Stimulated activated naive CD4-positive, alpha-beta T cell (primary cell): ENCODE measurements at places on chromosomes 12 and 14.

DNA sequence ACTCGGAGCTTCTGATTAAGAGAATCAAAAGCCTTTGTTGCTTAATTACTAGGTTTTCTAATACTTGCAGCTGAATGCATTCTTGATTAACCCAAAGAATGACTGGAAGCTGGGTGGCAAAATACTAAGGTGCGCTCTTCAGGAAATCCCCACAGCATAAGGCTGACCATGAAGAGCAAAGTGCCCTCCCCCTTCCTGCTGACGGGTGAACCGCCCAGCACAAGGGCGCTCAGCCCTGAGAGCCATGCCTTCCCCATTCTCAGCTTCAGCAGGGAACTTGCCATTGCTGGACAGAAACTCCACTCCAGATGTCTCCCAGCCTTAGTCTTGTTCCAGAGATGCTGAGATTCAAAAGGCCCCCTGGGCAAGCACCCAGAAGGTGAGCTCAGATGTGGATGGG lies 27.2 kb upstream of the FBRSL1 start:
- no peak for DNase-seq

- no peak for DNase-seq
Observed at GRCh38 chr12:132579744-132580143, 30.6 kb downstream of the LRCOL1 start.

DNA sequence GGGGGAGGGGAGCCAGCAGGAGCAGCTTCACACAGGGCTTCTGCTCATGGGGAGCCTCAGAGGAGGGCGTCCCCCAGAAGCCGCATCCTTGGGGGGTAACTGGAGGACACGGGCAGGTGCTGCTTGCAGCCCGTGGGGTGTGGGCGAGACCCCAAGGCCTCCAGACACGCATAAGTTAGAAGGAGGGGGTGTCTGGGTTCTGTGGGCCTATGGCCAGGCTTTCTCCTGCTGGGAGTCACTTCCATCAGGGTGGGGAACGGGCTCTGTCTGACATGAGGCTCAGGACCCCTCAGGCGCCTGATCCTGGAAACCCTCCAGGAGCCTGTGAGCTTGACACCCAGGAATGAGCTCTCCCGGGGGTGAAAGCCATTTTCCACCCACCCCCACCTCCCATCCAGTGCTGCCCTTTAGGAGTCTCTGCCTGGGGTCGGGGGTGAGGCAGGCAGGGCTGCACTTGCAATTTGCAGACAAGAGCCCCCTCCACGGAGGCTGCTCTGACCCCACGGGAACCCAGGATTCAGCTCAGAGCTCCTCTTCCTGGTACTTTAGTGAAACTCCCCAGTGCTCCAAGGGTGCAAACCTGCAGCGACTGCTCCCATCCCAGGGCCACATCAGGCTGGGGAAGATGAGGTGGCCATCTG lies 325.7 kb downstream of the ADGRD1 start:
- no peak for DNase-seq

- peak; percentile 34 for DNase-seq
Observed at GRCh38 chr14:97185186-97185585, 388.0 kb downstream of the VRK1 start.

GRCh38 chr12:104456950-104457745 lies 400 bp downstream of the CHST11 start:
- DNase-seq: peak; percentile 22

GRCh38 chr14:104361921-104362681 lies 217.5 kb upstream of the C14orf180 start:
- no peak for DNase-seq

- DNase-seq: no peak
Observed at GRCh38 chr12:27915536-27915935, 57.0 kb downstream of the PTHLH start.

DNA sequence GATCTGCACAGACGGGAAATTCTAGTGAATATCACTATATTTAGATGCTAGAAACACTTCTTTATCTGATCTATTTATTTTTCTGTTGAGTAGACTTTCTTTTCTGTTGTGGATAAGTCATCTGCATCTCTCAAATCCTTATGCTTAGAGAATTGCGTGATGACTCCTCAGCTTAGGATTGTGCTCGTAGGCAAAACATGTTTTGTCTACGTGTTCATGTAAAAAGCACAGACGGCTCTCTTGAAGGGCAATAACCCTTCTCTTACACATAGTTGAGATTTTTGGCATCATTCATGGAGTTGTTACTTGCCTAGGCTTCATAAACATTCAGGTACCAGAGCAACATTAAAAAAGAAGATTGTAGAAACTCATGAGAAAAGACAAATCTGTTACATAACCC lies 18.6 kb downstream of the PPFIBP1 start:
- no peak for DNase-seq

- no peak for DNase-seq
Observed at GRCh38 chr14:34063470-34064164, 112.7 kb upstream of the EGLN3 start.

GRCh38 chr14:89371585-89372511 lies 45.2 kb downstream of the FOXN3 start:
- no peak for DNase-seq
